ENCODE measurements at places on chromosomes 2 and 18. TPM values are rescaled to one million over a fixed set of nuclear protein-coding genes. Genes with fewer than 3 reads are reported as not detected.

Gene ATOH8
- total RNA-seq, result 5.3 TPM

Gene CGREF1
- total RNA-seq, result 4.6 TPM

Gene RPRM
- not detected for total RNA-seq

Gene RAB17
- not detected for total RNA-seq

Gene LHCGR
- not detected for total RNA-seq

Gene MGAT5
- total RNA-seq, result 29.6 TPM

Gene IL1RL2
- total RNA-seq, result 0.88 TPM

Gene DLX1
- total RNA-seq, result not detected

Gene ITPRIPL1
- 5.3 TPM for total RNA-seq

Gene UPP2
- not detected for total RNA-seq

All from epithelial cell of alveolus of lung (primary cell).